Pulmonary artery endothelial cell (primary cell): ENCODE measurements at places on chromosomes 4 and X.

- DNase-seq, result no peak
Observed at GRCh38 chrX:140354431-140355120, 150.3 kb downstream of the SOX3 start.

DNA sequence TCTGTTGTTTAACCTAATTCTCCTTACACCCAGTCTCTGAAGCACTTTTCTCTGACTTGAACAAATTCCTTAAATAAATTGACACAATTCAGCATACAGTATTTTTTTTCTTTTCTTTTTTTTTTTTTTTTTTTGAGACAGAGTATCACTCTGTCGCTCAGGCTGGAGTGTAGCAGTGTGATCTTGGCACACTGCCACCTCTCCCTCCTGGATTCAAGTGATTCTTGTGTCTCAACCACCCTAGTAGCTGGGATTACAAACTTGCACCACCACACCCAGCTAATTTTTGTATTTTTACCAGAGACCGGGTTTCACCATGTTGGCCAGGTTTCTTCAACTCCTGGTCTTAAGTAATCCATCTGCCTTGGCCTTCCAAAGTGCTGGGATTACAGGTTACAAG, 1498.1 kb upstream of the PCDH10 start:
- no peak for DNase-seq

DNA sequence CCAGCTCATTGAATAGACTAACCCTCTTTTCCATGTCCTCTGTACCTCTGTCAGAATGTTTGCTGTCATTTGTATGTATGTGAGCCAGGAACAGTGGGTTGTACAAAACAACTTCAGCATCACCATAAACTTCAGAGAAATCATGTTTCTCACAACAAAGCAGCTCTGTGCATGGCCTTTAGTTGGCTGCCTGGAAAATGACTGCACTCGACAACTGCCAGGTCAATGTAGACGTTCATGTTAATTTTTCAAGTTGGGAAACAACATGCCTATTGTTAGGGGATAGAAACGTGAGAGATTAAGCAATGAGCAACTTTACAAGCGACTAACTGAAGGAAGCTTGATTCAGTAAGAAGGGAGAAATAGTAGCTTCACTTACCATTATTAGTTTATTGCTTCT, 17.9 kb upstream of the CXCL11 start:
- DNase-seq, result no peak

DNA sequence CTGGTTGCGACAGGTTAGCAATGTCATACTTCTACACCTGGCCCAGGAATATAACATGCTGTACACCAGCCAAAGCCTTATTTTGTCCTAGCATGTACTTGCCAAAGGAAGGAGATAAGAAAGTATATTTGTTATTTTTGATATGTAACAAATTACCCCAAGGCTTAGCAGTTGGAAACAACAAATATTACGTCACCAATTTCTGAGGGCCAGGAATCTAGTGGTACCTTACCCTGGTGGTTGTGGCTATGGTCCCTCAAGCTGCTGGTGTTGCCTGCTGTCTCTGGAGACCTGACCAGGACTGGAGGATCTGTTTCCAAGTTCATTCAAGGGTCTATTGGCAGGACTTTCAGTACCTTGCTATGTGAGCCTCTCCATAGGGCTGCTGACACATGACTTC, 135.5 kb upstream of the BANK1 start:
- DNase-seq, result no peak

GRCh38 chr4:113773014-113773413, 11.5 kb upstream of the CAMK2D start:
- no peak for DNase-seq

DNA sequence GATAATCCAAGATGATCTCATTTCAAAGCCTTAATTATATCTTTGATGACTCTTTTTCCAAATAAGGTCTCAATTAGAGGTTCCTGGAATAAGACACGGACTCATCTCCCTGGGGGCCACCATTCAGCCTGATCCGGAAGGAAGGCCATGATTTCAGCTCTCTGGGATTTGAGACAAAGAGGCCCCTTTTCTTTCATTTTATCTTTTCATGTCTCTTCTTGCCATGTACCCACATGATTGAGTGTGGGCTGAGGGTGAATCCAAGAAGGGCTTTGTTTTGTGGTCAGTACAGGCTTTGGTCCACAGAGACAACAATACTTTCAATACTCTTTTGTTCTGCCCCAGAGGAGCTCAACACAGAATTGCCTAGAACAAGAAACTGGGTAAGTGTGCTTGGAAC, 261.2 kb downstream of the TRIML1 start:
- no peak for DNase-seq

GRCh38 chr4:144410230-144410783, 235.6 kb upstream of the HHIP start:
- DNase-seq, result no peak

GRCh38 chr4:139950568-139950967, 203.4 kb downstream of the MAML3 start:
- no peak for DNase-seq
